ENCODE measurements at places on chromosomes 4 and X. TPM values are rescaled to one million over a fixed set of nuclear protein-coding genes. Genes with fewer than 3 reads are reported as not detected.
A peak's percentile ranks its signal among the peaks of the same experiment; 100 is the strongest.

Gene CXCL11
- total RNA-seq: not detected

GRCh38 chr4:151409470-151410313 is 716 bp downstream of the FHIP1A start:
- H3K4me1 ChIP-seq: peaks cover 11% of the 10 kb centered on the region
- peak overlapping the region; percentile 62 for H3K4me3 ChIP-seq
- H3K27ac ChIP-seq: no peak overlapping the region
- no peaks in the 10 kb centered on the region for H3K36me3 ChIP-seq
- H3K27me3 ChIP-seq: peaks cover 32% of the 10 kb centered on the region

Gene KLHL15
- 8.3 TPM for total RNA-seq

Gene CSN1S1
- not detected for total RNA-seq

DNA sequence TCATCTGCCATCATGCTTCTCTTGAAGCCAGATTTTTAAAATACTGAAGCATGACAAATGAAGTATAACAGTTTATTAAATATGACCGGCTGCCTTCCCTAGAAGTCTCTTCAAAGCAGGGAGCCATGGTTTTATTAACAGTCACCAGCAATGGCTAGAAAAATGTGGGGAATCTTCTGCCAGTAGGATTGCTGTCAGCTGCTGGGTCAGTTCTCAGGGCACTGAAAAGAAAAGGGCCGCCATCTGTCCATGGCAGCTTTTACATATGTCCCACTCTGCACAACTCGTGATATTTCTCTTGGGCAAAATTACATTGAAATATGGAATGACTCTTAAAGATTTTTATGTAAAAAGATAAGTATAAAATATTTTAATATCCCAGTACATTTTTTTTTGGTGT is 2.8 kb downstream of the CCNG2 start:
- peaks cover 20% of the 10 kb centered on the region for H3K4me1 ChIP-seq
- no peak for DNase-seq
- no peak overlapping the region for H3K27ac ChIP-seq
- H3K4me3 ChIP-seq: no peak overlapping the region

DNA sequence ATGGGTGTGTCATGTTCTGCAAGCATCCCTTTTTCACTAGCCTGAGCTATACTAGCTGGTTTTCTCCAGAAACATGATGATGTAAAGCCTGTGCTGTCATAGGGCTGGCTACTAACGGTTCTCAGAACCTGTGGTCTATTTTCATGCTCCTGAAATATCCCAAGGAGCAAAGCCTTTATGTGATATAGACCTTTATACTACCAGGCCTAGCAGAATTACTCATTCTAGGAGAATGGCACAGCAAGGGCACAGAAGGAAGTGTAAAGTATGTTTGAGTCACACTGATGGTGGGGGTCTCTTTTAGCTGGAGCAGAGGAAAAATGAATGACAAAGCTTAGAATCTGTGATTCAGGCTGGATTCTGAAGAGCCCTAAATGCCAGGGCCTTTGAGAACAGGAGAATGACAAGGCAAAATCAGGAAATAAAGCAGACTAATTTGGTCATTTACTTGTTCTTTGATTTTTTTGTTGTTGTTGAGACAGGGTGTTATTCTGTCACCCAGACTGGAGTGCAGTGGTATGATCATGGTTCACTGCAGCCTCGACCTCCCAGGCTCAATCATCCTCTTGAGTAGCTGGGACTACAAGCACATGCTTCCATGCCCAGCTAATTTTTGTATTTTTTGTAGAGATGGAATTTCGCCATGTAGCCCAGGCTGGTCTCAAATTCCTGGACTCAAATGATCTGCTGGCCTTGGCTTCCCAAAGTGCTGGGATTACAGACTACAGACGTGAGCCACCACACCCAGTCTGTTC is 11.8 kb downstream of the TCEAL1 start:
- H3K27me3 ChIP-seq: peaks cover 3% of the 10 kb centered on the region
- no peak for DNase-seq

GRCh38 chr4:1825326-1825725 is 30.6 kb downstream of the LETM1 start:
- H3K27ac ChIP-seq: no peak overlapping the region
- H3K4me3 ChIP-seq: no peak overlapping the region
- no peaks in the 10 kb centered on the region for H3K4me1 ChIP-seq
- H3K27me3 ChIP-seq: no peaks in the 10 kb centered on the region
- H3K36me3 ChIP-seq: peaks cover 37% of the 10 kb centered on the region
- peak; percentile 77 for DNase-seq

GRCh38 chr4:114399105-114399504 is 199.5 kb upstream of the UGT8 start:
- no peak overlapping the region for H3K27ac ChIP-seq
- H3K4me3 ChIP-seq: no peak overlapping the region
- H3K27me3 ChIP-seq: peaks cover 5% of the 10 kb centered on the region
- DNase-seq: no peak

Gene PABPC5
- total RNA-seq: 3.2 TPM

GRCh38 chr4:10737337-10737736 is 52.8 kb upstream of the CLNK start:
- peaks cover 8% of the 10 kb centered on the region for H3K4me1 ChIP-seq
- no peak overlapping the region for H3K27ac ChIP-seq
- H3K27me3 ChIP-seq: no peaks in the 10 kb centered on the region
- H3K36me3 ChIP-seq: no peaks in the 10 kb centered on the region
- no peak for DNase-seq
- H3K4me3 ChIP-seq: no peak overlapping the region

DNA sequence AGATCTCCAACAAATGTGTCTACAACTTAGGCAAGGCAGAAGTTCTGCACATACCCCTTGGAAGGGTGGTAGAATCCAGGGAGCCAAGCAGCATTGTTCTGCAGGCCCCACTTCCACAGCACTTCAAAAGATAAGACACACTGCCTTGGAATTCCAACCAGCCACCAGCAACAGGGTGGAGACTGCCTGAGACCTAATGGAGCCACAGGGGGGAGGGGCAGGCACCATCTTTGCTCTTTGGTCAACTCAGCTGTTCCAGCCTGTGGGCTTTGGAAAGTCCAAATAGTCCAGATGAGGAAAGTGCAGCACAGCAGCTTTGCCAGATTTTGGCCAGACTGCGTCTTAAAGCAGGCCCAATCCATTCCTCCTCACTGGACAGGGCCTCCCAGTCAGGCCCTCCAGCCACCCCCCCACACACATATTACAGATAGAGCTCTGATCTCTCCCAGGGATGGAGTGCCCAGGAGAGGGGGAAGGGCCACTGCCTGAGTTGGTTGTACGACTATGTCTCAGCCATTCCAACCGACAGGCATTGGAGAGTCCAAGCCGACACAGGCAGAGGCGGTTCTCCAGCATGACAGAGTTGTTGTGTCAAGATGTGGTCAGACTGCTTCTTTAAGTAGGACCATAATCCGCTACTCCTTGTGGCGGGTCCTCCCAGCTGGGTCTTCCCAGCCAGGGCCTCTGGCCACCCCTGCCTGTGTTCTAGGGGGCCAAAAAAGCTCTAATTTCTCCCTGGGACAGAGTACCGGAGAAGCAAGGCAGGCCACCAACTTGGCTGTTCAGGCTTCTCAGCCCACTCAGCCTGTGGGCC is 42.5 kb upstream of the ANTXR2 start:
- H3K36me3 ChIP-seq: no peaks in the 10 kb centered on the region
- H3K27ac ChIP-seq: no peak overlapping the region

GRCh38 chrX:42028109-42028508 is 104.8 kb upstream of the CASK start:
- H3K4me3 ChIP-seq: no peak overlapping the region
- H3K36me3 ChIP-seq: no peaks in the 10 kb centered on the region
- no peaks in the 10 kb centered on the region for H3K27me3 ChIP-seq
- no peak overlapping the region for H3K27ac ChIP-seq
- no peak for DNase-seq
- H3K4me1 ChIP-seq: no peaks in the 10 kb centered on the region

- H3K27me3 ChIP-seq: no peaks in the 10 kb centered on the region
- H3K4me1 ChIP-seq: no peaks in the 10 kb centered on the region
- no peaks in the 10 kb centered on the region for H3K36me3 ChIP-seq
- no peak overlapping the region for H3K27ac ChIP-seq
Observed at GRCh38 chr4:19051831-19052230, 1030.3 kb upstream of the LCORL start.

DNA sequence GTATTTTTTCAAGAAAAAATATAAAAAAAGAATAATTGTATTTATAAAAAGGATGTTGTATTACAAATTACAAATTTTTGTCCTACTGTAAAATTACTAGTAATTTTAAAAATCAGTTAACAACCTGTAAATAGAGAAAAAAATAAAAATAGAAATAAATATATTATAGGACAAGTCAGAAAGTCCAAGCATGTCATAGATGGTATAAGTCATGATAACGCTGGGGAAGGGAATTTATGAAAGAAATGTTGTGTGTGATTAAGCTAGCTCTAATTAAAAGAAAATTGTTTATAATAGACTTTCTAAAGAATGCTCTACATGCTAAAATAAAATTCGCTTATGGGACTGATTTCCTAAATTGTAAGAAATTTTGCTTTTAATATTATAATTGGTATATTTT is 2329.9 kb downstream of the ARAP2 start:
- no peaks in the 10 kb centered on the region for H3K27me3 ChIP-seq
- H3K4me3 ChIP-seq: no peak overlapping the region
- no peak for DNase-seq
- H3K36me3 ChIP-seq: no peaks in the 10 kb centered on the region
- no peak overlapping the region for H3K27ac ChIP-seq

Gene CPE
- total RNA-seq: 6.9 TPM

Gene ERAS
- total RNA-seq: not detected

- no peaks in the 10 kb centered on the region for H3K36me3 ChIP-seq
- H3K27me3 ChIP-seq: no peaks in the 10 kb centered on the region
- no peak overlapping the region for H3K4me3 ChIP-seq
- no peaks in the 10 kb centered on the region for H3K4me1 ChIP-seq
- DNase-seq: peak; percentile 34
Observed at GRCh38 chrX:21683941-21684340, 25.8 kb upstream of the KLHL34 start.

- no peaks in the 10 kb centered on the region for H3K36me3 ChIP-seq
- peaks cover 38% of the 10 kb centered on the region for H3K27me3 ChIP-seq
- DNase-seq: peak; percentile 61
- no peaks in the 10 kb centered on the region for H3K4me1 ChIP-seq
Observed at GRCh38 chr4:154741131-154741665, 2.6 kb upstream of the LRAT start.

- H3K27ac ChIP-seq: peak overlapping the region; percentile 5
- no peaks in the 10 kb centered on the region for H3K4me1 ChIP-seq
- no peaks in the 10 kb centered on the region for H3K36me3 ChIP-seq
- DNase-seq: no peak
Observed at GRCh38 chrX:22247169-22247568, 25.5 kb upstream of the CBLL2 start.

Gene AIMP1
- 27.9 TPM for total RNA-seq

Gene SPANXC
- total RNA-seq: not detected

Gene STK32B
- total RNA-seq: 2.7 TPM

- no peak overlapping the region for H3K4me3 ChIP-seq
- no peak overlapping the region for H3K27ac ChIP-seq
- no peaks in the 10 kb centered on the region for H3K36me3 ChIP-seq
- DNase-seq: no peak
- H3K4me1 ChIP-seq: peaks cover 11% of the 10 kb centered on the region
Observed at GRCh38 chrX:17501746-17502145, 126.7 kb downstream of the NHS start.

GRCh38 chr4:54746218-54746617 is 88.5 kb downstream of the KIT start:
- no peak overlapping the region for H3K4me3 ChIP-seq
- DNase-seq: no peak
- no peak overlapping the region for H3K27ac ChIP-seq
- H3K27me3 ChIP-seq: no peaks in the 10 kb centered on the region

Gene KIF4A
- 2.2 TPM for total RNA-seq

GRCh38 chr4:16513876-16514275 is 287.6 kb upstream of the TAPT1 start:
- no peak overlapping the region for H3K4me3 ChIP-seq
- H3K36me3 ChIP-seq: peaks cover 8% of the 10 kb centered on the region
- DNase-seq: no peak
- no peak overlapping the region for H3K27ac ChIP-seq

DNA sequence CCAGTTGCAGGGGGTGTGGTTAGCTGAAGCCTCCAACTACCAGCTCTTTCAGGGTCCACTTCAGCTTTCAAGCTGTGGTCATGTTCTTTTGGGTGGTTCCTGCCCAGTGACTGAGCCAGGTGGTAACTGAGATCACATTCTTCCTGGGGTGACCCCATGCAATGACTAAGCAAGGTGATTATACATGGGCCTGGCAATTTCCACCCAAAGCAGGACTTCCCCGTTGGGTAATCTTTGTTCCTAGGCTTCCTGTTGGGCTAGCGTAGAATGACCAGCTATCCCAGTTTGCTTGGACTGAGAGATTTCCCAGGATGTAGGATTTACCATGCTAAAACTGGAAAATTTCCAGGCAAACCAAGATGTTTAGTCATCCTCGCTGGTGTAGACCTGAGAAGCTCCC is 18.4 kb upstream of the MAGEB17 start:
- no peak for DNase-seq
- no peaks in the 10 kb centered on the region for H3K36me3 ChIP-seq
- H3K27me3 ChIP-seq: no peaks in the 10 kb centered on the region
- H3K27ac ChIP-seq: no peak overlapping the region

GRCh38 chrX:45035071-45035470 is 162.1 kb downstream of the KDM6A start:
- H3K4me1 ChIP-seq: no peaks in the 10 kb centered on the region
- peaks cover 2% of the 10 kb centered on the region for H3K36me3 ChIP-seq
- no peaks in the 10 kb centered on the region for H3K27me3 ChIP-seq

DNA sequence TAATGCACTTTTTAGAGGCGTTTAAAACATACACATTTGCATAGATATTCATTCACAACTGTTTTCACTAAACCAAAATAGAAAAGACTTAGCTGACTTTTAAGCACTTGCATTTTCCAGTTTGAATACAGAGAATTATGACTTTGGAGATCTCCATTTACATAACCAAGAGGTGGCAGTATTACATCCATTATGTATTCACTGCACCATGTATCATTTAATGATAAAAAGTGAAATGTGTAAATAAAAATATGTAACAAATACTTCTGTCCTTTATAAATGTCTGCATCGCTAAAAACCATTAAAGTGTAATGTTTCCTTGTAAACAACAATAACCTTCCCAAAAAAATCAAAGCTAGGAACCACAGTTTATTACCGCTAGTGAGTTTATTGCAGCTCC is 413.2 kb downstream of the FGF13 start:
- H3K27me3 ChIP-seq: no peaks in the 10 kb centered on the region
- no peak for DNase-seq
- no peak overlapping the region for H3K27ac ChIP-seq
- no peaks in the 10 kb centered on the region for H3K36me3 ChIP-seq

Gene FAM9C
- total RNA-seq: not detected

GRCh38 chr4:73707269-73707875 is 33.0 kb upstream of the CXCL8 start:
- no peak for DNase-seq

Gene GRIA2
- total RNA-seq: under 0.01 TPM

Gene SSX4B
- total RNA-seq: not detected

DNA sequence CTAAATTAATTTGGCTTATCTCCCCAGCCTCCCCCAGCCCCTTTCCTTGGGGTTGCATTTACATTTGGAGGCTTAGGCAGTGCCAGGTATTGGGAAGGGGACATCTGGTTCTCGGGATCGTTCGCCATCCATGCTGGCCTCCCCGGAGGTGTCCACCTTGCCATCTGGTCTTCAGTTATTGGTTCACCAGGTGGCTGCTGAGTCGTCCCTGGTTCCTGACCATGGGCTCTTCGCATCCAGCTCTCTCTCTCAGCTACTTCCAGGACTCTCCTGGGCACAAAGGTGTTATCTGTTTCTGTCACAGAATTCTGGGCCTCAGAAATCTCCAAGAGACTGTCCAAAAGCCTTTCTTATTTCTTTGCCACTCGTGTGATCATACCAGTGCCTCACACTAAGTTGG is 75.4 kb upstream of the SCOC start:
- H3K4me3 ChIP-seq: no peak overlapping the region
- peaks cover 27% of the 10 kb centered on the region for H3K4me1 ChIP-seq
- peaks cover 6% of the 10 kb centered on the region for H3K27me3 ChIP-seq
- DNase-seq: no peak

Gene ENPEP
- total RNA-seq: 1.1 TPM
